ENCODE measurements at places on chromosomes 12 and 14.

DNA sequence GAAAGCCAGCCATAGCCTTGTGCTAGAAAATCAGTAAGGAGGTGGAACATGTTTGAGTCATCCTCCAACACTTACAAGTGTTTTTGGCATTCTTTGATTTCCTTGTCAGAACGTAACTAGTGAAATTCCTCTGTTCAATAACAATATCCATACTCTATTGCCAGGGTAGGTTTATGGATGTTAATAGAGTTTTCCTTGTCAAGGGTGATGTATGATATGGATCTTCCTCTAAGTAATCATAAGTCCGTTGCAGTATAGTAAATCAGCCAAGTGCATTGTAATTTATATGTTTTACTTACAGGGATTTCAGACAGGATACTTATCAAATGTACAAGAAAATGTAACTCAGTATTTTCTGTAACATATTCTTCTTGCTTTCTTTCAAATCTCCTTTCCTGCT, 19.4 kb downstream of the NAV3 start:
- no peak for DNase-seq

GRCh38 chr12:120834489-120835303, 69.5 kb downstream of the SPPL3 start:
- DNase-seq, result no peak

DNA sequence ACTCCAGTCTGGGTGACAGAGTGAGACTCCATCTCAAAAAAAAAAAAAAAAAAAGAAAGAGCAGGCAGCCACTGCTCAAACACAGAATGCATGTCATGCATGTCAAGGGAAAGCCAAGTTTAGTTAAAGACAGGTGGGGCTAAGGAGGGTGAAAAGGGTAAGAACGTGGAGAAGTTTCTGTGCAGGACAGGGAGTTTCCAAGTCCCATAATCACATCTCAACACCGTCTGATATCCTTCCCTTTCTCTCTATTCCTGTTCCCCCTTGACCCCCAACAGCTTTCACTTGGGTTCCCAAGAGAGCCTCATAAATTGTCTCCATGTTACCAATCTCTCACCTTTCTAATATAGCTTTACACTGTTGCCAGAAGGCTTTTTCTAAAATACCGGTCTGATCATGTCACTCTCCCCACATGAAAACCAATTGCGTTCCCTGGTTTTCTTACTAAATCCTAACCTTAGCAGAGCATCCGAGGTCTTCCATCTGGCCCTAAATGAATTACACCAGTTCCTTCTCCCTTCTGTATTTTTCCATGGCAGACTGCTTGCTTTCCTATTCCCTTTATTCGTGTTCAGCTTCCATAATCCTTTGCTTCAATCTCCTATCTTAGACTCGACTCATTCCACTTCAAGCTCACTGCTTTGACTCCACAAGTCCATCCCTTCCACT, 37.0 kb downstream of the LIMA1 start:
- no peak for DNase-seq

GRCh38 chr14:92665661-92666110, 82.7 kb downstream of the LGMN start:
- DNase-seq, result no peak

DNA sequence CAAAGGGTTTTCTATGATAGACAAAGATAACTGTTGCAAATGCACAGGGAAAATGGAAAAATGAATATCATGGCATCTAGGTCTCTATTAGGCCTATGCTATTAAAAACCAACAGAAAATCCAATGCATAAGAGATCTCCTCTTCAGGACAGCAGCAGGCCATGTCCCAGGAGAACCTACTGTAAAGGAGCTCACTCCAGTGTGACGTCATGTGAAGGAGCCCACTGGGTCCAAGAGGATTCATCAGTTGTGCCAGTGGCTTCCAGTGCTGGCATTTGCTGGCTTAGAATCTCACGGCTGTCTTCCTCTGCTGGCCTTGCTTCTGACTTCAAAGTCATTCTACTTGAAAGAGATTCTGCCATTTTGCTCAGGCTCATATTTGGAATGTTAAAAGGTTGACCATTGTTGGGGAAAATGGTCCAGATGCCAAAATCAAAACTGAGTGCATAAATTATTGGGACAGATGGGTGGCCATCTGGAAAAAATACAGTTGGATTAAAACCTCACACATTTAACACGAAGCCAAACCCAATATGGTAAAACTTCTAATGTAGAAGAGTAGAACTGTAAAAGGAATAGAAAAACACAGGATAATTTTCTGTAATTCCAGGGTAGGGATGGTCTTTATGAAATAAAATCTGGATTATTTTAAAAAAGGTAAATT, 75.4 kb upstream of the ARID2 start:
- DNase-seq, result no peak

GRCh38 chr14:104895786-104896661, 28.7 kb upstream of the PLD4 start:
- no peak for DNase-seq

DNA sequence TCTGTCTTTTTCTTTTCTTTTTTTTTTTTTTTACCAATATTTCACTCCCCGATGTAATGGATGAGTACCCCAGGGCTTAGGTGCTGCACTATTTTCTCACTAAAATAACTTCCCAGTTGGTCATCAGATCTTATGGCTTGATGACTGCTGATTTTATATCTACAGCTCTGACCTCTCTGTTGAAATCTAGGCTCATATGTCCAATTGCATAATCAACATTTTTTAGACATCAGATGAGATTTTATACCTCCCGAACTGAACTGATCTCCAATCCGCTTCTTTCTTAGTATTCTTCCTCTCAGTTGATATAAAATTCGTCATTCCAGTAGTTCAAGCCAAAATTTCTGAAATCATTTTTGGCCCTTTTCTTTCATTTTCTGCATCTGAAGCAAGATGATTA, 1236.5 kb downstream of the SLC16A7 start:
- DNase-seq, result no peak

DNA sequence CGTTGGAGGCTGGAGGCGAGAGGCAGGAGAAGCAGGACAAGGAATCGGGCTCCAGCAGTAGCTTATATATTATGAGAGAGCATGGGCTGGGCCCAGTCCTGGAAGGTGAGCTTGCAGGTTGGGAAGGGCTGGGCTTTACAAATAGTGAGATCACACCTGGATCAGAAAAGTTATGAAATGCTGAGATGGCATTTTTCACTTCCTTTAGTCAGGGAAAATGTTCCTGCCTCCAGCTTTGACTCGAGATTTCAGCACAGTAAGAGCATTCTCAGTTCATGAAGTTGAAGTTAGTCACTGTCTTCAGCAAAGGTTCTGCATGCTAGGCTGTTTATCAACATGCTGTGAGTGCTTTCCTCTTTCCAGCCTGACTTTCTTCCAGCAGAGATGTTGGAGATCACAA, at the start of gene KRT6C:
Gene KRT6C (minus strand): TSS at position 38 of the 400 bp plus-strand sequence. CDS start 68 bp downstream, outside the sequence.
- no peak for DNase-seq

GRCh38 chr12:90897986-90898385, 57.0 kb downstream of the CCER1 start:
- DNase-seq, result no peak

DNA sequence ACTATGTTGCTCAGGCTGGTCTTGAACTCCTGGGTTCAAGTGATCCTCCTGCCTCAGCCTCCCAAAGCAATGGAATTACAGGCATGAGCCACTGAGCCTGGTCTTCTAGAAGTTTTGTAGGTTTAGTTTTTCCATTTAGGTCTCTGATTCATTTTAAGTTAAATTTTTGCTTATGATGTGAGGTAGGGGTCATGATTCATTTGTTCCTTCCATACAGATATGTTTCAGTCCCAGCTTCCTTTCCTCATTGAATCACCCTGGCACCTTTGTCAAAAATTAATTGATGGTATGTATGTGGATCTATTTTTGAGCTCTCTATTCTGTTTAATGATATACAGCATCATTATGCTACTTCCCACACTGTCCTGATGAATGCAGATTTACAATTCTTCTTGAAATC, 25.6 kb upstream of the CABP1 start:
- no peak for DNase-seq

DNA sequence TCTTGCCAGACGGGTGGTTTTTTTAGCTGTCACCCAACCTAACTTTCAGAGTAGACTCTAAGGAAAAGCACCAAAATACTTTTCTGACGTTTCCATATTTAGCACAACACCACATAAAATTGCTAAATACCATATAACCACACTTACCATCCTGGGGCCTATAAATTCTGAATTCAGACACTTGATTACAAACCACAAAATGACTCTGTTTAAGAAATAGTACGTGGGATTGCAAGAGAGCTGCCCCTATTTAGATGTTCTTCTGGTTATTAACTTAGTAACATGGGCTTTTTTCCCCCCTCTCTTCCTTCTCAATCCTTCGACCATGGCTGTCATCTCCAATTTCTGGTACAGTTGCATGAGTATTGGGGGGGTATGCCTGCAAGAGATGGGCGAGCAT, 287.7 kb downstream of the BMP4 start:
- DNase-seq, result no peak

All from stimulated activated CD8-positive, alpha-beta memory T cell treated with anti-CD3 and anti-CD28 coated beads, Interleukin-15, amount 100 ng/mL, for 24 hours (primary cell).